ENCODE measurements at places on chromosomes 5 and 9.

GRCh38 chr5:138948471-138949222, 73.5 kb upstream of the LRRTM2 start:
- no peak for DNase-seq

DNA sequence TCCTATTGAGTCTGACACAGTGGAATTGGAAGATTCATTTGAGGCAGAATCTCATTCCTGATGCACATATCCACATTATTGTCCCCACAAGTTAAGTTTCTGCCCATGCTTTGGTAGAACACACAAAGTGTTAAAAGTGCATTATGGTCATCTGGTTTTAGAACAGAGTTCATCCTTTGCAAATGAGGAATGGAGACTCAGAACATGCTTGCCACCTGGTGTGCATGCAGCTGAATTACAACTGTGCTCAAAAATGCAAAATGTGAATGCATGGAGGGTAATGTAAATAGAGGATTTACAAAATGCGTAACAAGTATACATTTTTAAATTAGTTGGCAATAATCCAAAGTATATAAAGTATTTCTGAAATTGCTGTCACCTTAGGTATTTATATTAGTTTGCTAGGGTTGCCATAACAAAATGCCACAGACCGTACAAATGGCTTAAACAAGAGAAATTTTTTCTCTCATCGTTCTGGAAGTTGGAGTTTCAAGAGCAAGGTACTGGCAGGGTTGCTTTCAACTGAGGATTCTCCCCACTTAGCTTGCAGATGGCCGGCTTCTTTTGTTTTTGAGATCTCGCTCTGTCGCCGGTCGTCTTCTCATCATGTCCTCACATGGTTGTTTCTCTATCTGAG, 671.1 kb downstream of the TAF11L14 start:
- no peak for DNase-seq

DNA sequence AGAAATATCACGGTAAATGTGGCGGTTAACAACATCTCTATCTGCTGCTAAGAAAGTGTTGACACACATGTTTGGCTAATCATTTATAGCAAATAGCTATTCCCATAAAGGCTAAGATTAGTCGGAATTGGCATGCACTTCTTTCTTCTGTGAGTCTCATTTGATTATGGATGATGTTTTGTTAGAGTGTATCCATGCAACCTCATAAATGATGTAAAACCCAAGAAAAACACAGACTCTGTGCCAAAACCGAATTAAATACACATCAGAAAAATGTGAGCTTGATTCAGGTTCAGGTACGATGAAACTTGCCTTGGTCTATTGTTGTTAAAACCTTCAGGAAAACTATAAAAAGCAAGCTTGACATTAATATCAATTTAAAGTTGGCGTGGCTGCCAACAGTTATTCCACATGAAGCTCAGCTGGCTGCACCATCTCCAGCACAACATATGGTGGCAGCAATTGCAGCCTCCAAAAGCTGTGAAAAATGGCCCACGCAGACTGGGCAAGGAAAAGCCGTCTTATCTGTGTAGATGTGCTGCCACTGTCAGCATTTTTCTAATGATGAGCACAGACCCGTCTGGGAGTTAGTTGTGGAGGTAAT, 41.1 kb upstream of the ICE1 start:
- no peak for DNase-seq

DNA sequence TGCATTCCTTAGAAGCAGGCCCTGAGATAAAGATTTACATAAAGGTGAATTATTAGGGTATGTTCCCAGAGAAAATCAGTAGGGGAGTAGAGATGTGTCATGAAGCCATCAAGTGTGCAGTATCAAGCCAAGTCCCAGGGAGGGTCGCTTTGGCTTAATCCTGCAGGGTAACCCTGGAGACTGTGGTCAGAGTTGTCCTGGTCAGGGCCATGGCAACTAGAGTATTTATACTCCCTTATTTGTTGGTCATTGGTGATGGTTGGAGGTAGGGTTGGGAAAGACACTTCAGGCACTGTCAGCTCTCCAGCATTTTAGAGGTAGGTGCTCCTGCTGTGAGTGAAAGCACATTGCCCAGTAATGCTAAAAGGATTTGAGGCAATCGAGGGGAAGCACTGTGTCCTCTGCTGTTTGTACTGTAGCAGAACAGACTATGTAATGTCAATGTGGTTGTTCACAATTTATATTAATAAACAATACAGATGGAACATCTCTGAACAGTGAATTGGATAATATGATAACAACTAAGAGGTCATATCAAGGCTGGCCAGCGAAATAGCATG, 108.9 kb downstream of the GDNF start:
- no peak for DNase-seq

DNA sequence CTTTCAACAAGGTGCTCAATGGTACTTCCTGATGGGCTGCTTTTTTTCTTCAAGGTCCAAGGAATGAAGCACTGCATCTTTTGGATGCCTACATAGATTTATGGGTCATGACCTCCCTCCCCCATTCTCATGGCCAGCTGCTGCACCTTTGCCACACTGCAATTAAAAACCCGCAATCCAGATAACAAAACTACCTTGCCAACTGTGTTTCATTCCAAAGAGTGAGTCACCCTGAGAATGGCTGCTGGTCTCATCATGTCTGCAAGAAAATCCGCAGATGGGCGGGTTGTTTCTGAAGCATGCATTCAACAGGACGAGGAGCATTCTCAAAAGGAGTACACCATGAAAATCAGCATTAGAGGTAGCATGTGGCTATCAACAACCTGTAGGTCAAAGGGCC, 139.8 kb downstream of the ELAVL2 start:
- no peak for DNase-seq

- DNase-seq: no peak
Observed at GRCh38 chr9:81529556-81530193, 159.7 kb downstream of the TLE1 start.

GRCh38 chr9:107734256-107735013, 244.9 kb upstream of the KLF4 start:
- DNase-seq: no peak

DNA sequence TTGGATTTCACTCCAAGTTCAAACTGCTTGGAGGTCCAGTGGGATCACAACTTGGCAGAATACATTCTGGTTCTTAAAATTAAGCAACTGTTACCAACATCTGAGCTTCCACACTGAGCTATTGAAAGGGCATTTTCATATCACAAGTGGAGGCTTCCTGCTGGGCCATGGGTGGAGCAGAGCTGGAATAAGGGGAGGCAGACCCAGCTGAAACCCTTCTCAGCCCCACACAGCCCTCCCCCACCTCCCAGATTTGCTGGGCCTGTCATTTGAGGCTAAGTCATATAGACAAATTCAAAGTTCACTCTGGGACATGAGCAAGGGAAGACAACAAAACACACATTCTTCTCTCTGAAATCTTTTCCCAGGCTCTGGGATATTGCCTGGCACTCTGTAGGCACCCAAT, 79.9 kb downstream of the ACTL7B start:
- no peak for DNase-seq

DNA sequence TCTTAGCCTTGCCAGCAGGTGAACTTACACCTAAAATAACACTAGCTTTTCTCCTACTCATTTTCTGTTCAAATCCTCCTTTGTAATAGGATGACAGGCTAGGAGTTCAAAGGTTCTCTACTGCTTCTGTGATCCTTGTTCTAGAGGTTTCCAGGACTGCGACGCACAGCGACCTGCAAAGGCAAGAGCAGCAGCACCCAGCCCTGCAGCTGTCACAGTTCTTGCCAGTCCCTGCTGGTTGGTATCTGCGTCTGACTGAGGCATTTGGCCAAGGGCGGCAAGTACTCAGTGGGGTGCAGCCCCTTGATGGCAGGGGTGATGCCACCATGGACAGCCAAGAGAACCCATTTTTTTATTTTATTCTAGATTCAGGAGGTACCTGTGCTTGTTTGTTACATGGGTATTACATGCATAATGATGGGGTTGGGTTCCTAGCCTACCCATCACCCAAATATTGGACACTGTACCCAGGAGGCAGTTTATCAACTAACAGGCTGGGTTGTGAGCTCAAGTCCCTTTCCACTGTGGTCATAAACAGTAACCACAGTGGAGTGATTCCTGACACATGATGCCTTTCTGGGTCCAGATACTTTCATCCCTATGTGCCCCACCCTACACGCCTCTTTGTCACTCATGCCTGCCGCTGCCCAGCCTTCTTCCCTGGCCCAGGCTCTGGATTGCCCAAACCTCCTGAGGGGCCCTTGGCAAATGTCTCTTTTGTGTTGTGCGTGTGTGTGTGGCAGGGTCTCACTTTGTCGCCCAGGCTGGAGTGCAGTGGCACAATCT, 111.0 kb downstream of the GAPVD1 start:
- DNase-seq: no peak
